Stimulated activated CD4-positive, alpha-beta T cell treated with anti-CD3 and anti-CD28 coated beads, Interleukin-1b, Interleukin-23, amount 100 ng/mL, for 1 hour (primary cell): ENCODE measurements at places on chromosomes 13 and 19.

GRCh38 chr13:79392882-79393563 is 13.0 kb downstream of the RBM26 start:
- no peak for DNase-seq

DNA sequence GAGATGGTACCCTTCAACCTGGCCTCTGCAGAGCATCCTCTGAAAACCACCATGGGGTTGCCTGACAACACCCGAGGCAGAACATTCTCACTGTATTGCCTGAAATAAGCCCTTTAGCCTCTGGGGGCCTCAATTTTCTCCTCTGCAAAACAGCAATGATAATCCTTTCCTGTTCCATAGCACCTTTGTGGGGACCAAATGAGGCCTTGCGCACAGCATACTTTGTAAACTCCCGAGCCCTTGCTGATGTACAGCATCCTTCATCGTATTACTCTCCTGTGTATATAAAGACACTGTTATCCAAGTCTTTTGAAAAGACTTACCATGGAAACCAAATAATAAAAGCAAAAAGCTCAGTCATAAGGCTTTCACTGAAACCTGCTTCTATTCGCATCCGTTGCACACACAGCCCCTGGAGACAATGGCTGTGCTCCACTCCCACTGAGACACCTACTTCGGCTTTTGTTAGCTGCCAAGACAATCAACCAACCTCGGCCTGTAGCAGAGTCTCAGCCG is 276.0 kb downstream of the FOXO1 start:
- no peak for DNase-seq

DNA sequence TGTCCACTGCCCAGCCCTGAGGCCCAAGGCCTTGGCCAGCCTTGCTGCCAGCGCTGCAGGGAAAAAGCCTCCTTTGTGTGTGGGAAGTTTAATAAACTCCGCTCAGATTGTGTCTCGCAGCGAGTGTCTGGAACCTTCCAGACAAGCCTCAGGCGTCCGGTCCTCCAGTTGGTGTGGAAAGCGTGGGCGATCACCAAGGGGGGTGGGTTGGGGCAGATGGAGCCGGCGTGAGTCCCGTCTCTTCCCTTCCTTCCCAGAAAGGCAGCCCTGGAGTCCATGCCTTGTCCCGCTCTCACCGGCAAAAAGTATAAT is 4.6 kb downstream of the STK11 start:
- no peak for DNase-seq

DNA sequence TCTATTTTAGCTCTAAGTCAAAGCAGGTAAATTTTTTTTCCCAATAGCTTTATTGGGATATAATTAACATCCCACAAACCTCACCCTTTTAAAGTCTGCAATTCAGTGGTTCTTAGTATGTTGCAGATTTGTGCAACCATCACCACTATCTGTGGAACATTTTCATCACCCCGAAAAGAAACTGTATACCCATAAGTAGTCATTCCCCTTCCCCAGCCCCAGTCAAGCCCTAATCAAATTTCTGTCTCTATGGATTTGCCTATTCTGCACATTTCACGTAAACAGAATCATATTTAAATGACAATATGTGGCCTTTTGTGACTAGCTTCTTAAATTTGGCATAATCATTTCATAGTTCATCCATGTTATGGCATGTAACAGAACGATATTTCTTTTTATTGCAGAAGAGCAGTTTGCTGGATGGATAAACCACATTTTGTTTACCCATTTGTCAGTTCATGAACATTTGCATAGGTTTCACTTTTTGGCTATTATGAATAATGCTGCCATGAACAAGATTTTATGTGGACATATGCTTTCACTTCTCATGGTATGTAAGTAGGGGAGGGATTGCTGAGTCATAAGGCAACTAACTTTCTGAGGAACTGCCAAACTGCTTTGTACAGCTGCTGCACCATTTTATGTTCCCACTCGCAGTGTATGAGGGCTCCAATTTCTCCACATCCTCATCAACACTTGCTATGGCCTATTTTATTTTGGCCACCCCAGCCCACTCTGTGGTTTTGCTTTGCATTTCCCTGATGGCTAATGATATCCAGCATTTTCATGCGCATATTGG is 10.9 kb downstream of the SLC46A3 start:
- no peak for DNase-seq

GRCh38 chr13:75514080-75514995 is 23.3 kb downstream of the COMMD6 start:
- DNase-seq: no peak

DNA sequence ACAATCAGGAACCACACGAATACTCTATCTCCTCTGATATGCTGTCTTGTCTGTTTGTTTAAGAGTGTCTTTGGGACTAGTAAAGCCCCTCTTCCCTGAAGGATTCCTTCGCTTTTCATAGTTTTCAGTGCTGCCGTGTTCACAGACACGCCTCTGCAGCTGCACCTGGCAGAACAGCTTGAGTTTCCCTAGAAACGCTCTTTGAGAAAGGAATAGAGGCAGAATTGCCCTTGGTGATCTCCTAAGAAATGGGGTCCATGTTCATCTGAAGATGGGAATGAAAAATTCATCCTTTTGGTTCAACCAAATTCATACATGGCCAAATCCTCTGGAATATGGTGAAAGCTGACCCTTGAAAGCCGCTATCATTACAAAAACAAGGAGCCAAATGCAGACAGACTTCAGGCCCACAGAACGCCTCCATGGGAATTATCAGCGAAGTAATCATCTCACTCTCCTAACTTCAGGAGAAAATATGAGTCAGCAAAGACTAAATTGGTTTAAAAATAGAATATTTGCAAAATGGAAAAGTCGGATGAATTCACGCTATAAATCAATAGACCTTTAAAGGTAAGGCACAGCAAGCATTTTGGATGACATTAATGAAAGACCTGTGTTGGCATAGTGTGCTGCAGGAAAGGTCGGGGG is 5.5 kb downstream of the SACS start:
- DNase-seq: no peak

DNA sequence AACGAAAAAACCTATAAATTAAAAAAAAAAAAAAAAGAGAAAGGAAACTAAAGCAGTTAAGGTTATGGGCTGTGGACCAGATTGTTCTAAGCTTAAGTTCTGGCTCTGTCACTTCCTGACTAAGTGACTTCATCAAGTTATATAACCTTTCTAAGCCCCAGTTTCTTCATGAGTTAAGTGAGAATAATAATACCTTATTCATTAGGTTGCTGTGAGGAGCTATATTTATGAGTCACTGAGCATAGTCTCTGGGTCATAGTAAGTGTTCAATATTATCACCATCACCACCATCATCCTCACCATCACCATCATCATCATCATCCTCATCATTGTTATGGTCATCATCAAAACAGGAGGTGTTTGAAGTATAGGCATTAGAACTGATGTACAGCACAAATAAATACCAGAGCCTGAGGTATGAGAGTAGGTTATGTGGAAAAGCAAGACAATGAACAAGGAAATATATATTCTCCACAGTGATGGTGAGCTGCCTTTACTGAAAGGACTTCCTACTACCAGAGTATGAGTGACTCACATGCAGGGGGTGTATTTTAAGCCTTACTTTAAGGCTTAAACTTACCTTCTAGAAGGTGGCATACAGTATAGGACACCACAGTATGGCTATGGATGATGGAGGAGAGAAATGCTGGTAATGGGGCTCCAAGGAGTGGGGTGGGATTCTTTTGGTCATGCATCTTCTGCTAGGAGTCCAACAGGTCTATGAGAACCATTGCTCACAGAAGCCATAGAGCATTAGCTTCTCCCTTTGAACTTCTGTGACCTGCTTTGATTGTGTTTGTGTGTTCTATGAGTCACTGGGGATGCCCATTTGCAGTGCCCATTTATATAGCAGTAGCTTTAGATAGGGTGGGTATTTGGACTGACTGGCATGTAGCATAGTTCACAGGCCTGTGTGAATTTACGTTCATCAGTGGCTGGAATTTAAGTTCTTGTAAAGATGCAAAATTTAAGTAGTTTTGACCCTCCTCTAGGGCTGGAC is 104.4 kb downstream of the KLF5 start:
- no peak for DNase-seq

DNA sequence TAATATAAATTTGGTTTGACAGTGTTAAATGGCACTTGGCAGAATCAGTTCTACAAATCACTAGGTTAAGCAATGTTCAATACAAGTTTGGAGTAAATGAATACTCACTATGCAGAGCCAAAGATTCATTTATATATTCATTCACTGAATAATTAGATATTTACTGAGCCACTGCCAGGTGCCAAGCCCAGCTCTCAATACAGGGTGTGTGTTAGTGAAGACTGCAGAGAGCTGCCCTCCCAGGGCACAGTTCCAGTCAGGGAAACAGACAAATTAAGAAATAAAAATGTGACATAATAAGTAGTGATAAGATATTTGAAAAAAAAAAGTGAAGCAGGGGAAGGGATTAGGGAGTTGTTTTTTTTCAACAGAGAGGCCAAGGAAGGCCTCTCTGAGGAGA is 411.7 kb downstream of the KCNRG start:
- no peak for DNase-seq

GRCh38 chr19:48329167-48329891 is 4.0 kb downstream of the EMP3 start:
- no peak for DNase-seq

DNA sequence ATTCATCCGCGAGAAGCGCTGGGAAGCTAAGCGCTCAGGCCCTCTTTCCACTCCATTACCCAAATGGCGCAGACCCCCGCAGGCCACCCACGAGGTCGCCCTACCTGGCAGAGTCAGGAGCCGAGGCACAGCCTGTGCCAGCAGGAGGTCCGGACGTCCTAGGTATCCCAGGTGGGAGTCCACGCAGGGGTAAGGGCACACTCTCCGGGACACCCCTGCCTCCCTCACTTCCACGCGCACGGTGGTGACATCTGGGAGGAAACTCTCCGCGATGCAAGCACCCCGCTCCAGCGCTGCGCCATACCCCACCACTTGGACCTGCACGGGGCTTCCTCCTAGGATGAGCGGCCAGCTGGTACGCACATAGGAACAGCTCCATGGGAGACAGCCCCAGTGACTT is 95.1 kb upstream of the ARHGEF7 start:
- DNase-seq: no peak

DNA sequence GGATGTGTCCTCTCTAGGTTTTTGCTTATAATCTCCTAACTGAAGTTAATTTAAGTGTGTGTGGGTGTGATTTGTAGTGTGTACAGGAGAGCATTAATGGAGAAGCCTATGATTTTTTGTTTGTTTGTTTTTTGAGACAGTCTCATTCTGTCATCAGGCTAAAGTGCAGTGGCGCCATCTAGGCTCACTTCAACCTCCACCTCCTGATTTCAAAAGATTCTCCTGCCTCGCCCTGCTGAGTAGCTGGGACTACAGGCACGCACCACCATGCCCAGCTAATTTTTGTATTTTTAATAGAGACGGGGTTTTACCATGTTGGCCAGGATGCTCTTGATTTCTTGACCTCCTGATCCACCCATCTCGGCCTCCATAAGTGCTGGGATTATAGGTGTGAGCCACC is 20.6 kb downstream of the ZNF701 start:
- no peak for DNase-seq

DNA sequence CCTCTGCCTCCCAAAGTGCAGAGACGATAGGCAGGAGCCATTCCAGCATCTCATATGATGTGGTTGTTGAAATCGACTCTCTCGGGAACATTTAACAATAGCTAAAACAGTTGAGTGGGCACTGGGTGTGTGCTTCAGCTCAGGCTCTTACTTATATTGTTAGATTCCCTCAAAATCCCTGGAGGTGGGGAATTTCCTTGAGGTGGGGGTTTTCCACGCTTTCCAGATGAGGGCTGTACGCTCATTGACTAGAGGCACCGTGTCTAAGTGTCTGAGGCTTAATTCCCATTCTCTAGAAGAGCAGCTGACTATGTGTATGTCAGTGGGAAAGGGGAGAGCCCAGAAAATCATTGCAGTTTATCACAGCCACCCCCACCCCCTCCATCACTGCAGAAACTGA is 10.8 kb upstream of the GRAMD1A start:
- DNase-seq: no peak

DNA sequence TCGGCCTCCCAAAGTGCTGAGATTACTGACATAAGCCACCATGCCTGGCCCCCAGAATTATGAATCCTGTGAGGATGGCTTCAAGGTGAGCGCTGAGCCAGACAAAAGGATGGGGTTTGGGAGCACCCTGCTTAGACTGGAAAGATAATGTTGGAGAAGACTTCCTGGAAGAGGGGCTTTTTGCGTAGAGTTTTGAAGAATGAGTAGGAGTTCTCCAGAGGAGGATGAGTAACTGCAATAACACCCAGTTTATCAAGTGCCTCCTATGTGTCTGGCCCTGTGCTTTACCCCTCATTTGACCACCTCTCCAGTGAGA is 641 bp upstream of the GDF15 start:
- no peak for DNase-seq

GRCh38 chr19:2944775-2945574 is at the start of gene ZNF77:
Gene ZNF77, minus strand, starts transcription at chr19:2944971. Its CDS starts 131 bp downstream, at chr19:2944840.
- peak; percentile 96 for DNase-seq

GRCh38 chr13:100506600-100507422 is 81.8 kb downstream of the GGACT start:
- no peak for DNase-seq

GRCh38 chr19:41328157-41328841 is 18.3 kb downstream of the CCDC97 start:
- DNase-seq: peak; percentile 26

DNA sequence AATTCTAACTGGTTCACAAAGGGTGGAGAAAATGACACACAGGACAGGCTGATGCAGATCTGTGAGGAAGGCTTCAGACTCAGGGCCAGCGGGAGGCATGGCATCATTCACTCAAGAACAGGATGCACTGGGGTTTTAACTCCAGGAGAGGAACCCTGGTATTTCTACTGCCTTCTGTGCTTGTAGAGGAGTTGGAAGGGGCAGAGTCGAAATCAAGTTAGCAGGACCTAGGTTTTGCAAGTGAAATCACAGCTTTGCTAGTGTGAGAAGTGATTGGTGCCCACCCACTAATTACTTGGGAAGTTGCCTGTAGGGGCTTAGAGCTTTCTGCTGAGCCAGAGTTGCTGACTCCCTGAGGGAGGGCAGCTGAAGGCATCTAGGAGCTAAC is 92.7 kb downstream of the AKAP11 start:
- no peak for DNase-seq

GRCh38 chr13:54373211-54373610 is 1344.6 kb downstream of the OLFM4 start:
- DNase-seq: no peak

GRCh38 chr13:45184693-45185092 is 16.2 kb downstream of the KCTD4 start:
- DNase-seq: no peak

GRCh38 chr13:28440774-28441504 is 54.0 kb downstream of the FLT1 start:
- DNase-seq: no peak

DNA sequence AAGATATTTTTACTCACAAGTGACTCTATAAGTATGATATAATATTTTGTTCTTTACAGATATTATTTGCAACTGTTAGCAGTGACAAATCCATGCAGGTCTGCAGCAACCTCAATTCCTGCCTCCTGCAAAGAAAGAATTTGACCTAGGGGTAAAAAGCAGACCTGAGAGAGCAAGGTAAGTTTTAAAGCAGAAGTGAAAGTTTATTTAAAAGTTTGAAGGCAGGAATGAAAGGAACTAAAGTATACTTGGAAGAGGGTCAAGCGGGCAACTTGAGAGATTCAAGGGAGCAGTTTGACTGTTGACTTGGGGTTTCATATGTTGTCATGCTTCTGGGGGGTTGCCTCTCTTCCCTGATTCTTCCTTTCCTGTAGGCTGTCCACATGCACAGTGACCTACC is 520.1 kb upstream of the PCDH20 start:
- no peak for DNase-seq
